Fibroblast of lung (primary cell): ENCODE measurements at places on chromosomes 7 and 10.
A peak's percentile ranks its signal among the peaks of the same experiment; 100 is the strongest.

GRCh38 chr10:97574374-97575126, 2.0 kb downstream of the ANKRD2 start:
- peak; percentile 68 for DNase-seq

- peak; percentile 74 for DNase-seq
Observed at GRCh38 chr10:5684971-5685763, 529 bp downstream of the TASOR2 start.

- no peak for DNase-seq
Observed at GRCh38 chr10:131905603-131906268, 4.9 kb downstream of the PPP2R2D start.

- no peak for DNase-seq
Observed at GRCh38 chr10:65030263-65030662, 1509.1 kb downstream of the REEP3 start.

- no peak for DNase-seq
Observed at GRCh38 chr7:145845345-145845744, 271.3 kb upstream of the CNTNAP2 start.

- DNase-seq = peak; percentile 78
Observed at GRCh38 chr10:36602374-36602773, 523.0 kb upstream of the ANKRD30A start.

- peak; percentile 67 for DNase-seq
Observed at GRCh38 chr7:768881-769504, 41.9 kb upstream of the PRKAR1B start.

DNA sequence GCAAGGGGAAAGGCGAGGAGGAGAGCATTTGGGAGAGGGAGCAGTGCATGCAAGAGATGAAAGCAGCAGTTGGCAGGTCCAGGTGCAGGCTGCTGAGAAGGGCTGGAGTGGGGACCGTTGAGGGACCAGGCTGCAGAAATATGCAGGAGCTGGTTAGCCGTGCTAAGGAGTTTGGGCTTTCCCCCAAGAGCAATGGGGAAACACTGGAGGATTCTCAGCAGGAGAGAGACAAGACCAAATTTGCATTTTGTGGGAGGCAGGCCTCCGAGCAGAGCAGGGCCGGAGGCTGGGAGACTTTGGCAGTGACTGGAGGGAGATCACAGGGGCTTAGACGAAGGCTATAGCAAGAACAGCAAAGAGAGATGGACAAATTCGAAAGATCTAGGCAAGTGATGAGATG, 11.8 kb downstream of the BTBD16 start:
- no peak for DNase-seq

DNA sequence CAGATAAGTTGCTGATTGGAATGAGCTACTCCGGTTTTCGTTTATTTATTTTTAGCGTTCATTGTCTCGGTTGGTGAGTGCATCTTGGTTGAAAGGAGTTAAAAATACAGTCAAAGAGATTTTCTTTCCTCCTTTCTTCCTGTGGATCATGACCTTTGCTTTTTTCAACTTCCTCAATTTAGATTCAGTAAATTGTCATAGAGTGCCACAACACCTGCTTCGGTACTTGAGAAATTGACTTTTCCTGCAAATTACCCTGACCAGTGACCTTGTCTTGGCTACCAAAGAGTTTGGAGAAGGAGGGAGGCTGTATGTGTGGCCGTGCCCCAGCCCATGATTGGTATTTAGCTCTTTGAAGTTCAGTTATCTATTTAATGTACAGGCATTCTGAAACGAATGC, 128.7 kb downstream of the FAM204A start:
- no peak for DNase-seq

- DNase-seq = no peak
Observed at GRCh38 chr10:64142395-64142794, 621.2 kb downstream of the REEP3 start.

- DNase-seq = peak; percentile 17
Observed at GRCh38 chr10:117413928-117414618, 38.8 kb upstream of the PDZD8 start.

DNA sequence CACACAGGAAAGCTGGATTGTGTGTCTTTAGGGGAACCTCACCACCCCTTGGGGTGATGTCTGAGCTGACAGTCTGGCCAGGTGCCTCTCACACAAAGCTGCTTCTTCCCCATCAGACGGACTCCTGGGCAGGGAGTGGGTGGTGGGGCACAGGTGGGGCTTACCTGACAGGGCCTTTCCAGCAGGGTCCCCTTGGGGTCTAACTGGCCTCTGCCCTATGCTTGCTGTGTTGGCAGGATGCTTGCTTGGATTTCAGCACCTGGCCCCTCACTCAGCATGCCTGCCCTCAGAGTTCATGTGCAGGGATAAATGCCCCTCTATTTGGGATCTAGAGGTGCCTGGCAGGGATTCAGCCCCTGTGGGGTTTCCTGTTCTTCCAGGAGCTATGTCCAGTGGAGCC, 496.9 kb upstream of the ZMIZ1 start:
- DNase-seq = no peak

- peak; percentile 95 for DNase-seq
Observed at GRCh38 chr10:22816298-22816653, 101.9 kb upstream of the PIP4K2A start.

DNA sequence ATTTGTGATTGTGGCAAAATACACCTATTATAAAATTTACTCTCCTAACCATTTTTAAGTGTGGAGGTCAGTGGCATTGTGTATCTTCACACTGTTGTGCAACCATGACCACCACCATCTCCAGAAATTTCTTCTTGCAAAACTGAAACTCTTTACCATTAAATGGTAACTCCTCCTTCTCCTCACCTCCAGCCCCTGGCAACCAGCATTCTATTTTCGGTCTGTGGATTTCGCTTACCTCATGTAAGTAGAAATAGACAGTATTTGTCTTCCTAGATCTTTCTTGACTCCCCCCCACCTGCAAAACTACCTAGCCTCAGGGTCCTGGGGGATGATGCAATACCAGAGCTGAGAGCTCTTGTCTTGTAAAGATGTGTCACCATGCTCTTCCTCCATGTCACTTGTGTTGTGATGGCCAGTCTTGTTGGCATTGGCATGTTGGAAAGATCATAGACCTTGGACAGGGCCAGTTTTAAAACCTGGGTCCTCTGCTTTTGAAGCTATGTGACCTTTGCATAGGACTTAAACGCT, 71.1 kb upstream of the EMX2 start:
- no peak for DNase-seq

DNA sequence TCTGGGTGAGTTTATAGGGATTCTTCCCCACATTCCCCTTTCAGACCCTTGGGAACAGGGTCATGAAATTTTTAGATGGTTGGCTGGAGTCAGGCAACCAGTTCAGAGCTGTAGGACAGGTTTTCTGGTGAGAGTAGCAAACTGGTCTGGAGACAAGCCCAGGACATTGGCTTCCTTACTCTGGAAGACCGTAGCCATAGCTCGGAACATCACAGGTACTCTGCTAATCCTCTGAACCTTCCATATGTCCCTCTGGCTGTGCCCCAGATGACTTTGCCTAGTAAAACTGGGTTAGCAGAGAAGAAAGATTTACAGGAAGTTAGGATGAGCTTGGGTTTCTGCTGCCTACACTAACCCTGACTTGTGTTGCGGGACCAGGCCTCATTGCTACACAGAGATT, 104.5 kb upstream of the MKLN1 start:
- DNase-seq = no peak

DNA sequence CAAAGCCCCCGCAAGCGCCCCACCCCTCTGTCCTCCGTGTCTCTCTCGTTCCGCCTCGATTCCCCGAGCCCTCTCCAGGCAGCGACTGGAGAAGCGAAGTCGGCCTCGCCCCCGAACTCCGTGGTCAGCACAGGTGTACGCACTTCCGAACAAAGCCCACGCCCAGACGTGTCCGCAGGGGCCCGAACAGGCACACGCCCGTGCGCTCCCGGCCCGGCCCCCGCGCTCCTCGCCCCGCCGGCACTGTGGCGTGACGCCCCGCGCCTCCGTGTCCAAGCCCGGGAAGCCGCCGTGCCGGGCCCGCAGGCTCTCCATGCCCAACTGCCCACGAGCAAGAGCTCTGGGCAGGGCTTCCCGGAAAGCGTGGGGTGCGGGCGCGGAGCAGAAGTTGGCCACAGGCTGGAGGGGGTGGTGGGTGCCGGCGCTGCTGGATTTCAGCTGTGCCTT, 662 bp downstream of the NRCAM start:
- no peak for DNase-seq

DNA sequence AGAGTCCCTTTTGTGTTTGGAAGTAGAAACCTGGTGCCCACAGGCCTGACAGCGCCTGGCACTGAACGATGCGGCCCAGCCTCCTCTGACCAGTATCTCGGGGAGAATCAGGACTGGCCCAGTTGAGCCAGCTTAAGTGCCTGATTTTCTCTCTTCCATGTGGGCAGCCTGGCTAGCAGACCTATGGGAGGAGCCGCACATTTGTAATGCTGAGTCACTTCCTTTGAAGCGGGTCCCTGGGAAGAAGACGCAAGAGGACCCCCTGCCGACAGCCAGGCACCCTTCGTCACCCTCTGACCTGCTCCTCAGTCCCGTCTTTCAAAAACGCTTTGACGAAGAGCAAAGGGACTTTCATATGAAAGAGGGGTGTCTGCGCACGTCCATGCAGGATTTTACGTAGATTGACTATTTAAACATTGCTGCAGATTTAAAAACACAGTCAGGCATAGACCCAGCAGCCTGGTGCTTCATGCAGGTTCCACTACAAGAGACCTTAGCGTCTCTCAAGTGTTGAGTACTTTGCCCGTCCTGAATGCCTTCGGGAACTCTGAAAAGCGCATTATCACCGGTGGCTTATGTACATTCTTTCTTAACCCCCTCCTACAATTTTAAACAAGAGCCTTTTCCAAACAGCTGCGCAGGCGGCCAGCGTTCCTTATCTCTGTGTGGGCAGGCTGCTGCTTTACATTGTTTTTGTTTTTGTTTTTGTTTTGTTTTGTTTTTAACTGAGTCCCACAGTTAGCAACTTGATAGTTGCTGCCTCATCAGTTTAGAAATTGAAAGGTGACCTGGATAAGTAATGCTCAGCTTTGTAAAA, 36.5 kb upstream of the AP5Z1 start:
- DNase-seq = peak; percentile 91

DNA sequence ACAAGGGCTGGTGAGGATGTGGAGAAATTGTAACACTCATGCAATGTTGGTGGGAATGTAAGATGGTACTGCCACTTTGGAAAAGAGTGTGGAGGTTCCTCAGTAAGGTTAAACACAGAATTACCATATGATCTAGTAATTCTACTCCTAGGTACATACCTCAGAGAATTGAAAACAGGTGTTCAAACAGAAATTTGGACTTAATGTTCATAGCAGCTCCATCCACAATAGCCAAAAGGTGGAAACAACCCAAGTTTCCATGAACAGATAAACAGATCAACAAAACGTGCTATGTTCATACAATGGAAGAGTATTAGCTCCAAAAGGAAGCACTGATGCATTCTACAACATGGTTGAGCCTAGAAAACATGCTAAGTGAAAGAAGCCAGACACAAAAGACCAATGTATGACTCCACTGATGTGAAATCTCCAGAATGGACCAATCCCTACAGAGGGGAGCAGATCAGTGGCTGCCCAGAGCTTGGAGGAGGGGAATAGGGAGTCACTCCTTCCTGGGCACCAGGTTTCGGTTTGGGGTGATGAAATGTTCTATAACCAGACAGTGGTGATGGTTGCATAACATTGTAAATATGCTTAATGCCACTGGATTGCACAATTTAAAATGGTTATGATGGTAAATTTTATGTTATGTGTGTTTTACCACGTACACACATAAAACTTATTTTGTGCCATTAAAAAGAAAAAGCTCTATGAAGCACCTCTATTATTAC, 5.7 kb upstream of the WDR86 start:
- DNase-seq = peak; percentile 81

GRCh38 chr7:4132221-4132620, 549.9 kb upstream of the FOXK1 start:
- DNase-seq = no peak

GRCh38 chr7:90761584-90761983, 165.5 kb downstream of the CDK14 start:
- no peak for DNase-seq

DNA sequence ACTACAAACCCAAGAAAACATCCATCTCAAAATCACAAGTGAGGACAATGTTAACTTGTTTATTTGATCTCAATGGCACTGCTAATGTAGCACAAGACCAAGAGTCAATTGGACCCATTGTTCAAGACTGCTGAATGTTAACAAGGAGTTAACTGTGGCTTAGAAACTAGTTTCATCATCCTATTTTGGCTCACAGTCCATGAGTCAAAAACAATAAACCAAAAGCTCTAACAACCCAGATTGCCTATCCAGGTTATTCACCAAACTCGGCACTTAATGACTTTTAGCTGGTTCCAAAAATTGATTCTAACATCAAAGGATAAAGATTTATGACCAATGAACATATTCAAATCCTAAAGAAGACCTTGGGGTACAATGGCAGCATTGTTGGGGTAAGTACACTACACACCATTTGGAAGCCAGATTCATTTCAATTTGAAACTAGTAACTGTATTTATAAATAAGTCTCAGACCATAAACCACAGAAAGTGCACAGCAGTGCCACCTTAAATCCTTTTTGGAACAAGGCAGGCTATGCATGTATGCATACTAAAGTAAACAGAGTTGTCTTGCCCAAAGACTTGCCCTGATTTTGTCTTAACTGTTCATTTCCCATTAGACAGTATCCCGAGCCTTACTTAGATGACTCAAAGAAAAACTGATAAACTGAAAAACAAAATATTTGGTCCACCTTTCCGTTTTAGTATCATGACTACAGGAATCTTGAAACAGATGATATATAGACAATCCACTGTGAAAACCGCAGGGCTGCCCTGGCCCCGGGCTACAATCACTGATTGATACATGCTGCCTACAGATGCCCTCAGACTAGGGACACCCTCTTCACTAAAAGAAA, 84.5 kb downstream of the SRPK2 start:
- peak; percentile 66 for DNase-seq

- DNase-seq = no peak
Observed at GRCh38 chr7:141838581-141838980, 2.7 kb downstream of the PRSS37 start.

DNA sequence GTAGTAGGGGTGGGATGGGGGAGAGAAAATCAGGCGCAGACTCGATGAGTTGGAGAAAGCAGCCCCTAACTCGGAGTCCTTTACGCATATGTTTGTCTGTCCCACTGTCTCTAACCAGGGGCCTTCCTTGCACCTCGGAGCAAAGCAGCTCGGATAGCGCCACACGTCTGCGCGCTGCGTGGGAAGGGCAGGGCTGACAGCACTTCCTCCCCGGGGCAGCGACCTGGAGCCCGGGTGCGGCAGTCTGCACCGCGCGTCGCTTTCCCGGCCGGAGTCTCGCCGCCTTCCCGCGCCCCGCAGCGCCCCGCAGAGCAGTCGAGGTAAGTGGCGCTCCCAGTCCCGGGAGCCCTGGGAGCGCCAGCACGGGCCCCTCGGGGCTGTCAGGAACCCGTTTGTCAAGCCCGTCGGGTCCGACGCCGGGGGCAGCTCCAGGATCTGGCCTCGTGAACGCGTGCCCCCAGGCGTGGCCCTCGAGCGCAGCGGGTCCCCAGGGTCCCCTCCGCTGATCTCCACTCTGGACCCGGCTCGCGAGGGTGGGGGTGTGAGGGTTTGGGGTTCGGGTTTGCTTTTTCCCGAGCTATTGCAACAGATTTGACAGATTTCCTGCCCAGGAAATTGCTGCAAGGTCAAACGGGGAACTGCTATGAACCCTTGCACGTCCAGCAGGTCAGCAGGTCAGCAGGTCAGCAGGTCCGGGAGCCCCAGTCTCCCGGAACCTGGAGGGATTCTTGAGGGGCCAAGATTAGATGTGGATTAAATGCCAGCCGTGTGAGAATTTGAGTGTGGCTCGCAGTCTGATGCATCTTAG, 597 bp downstream of the APBB1IP start:
- DNase-seq = peak; percentile 30

GRCh38 chr10:571688-572451, 117.6 kb downstream of the DIP2C start:
- DNase-seq = peak; percentile 83
